ENCODE measurements at places on chromosomes 4 and X.

GRCh38 chrX:83508006-83508405, at the start of gene POU3F4:
TSS of gene POU3F4 (plus strand) at chrX:83508290. CDS start at chrX:83508325, 35 bp downstream.
- DNase-seq, result no peak

DNA sequence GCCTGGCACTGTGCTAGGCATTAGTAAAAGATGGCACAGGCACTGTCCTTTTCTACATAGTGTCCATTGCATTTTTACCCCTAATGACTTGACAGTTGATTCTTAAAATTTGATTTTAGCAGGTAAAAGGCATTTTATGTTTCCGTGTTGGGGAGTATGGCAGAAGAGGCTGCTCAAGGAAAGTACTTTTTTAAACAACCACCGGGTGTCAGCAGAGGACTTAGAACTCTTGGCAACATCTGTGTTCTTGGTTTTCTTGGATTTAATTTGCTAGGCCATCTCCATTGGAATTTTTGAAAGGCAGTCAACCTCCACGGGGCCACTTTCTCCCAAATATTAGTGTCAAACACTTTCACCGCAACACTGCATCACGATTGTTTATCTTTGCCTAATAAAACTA, 102.9 kb downstream of the TSPAN7 start:
- DNase-seq, result no peak

DNA sequence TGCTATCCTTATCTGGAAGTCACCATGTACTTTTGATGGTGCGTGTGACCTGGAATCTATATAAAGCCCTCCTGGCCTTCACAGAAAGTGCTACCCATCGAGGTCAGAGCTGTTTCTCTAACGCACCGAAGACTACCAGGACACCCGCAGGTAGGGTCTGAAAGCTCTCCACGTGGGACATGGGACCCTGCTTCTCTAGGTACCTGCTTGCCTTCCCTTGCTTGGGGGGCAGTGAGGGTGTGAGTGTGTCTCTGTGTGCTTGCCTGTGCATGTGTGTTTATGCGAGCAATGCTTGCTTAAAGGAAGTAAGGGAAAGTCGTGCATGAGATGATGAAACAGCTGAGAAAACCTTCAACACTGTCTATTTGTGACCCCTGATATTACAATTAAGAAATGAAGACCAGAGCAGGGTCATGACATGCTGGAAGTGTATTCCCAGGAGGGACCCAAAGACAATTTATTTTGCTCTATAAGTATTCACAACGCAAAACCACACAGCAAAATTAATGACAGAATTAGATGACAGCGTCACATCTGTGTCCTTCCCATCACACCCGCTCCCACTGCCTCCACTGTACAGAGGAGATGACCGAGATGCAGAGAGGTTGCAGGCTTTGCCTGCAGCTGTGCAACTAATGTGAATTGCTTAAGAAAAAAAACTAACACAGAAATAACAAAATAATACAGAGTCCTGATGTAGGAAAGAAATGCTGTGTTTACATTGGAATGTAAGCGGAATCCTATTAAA, 76.4 kb upstream of the HELT start:
- no peak for DNase-seq

- no peak for DNase-seq
Observed at GRCh38 chr4:5069901-5070300, 18.6 kb downstream of the STK32B start.

GRCh38 chrX:13898083-13898482, 81.2 kb upstream of the GPM6B start:
- DNase-seq, result no peak

DNA sequence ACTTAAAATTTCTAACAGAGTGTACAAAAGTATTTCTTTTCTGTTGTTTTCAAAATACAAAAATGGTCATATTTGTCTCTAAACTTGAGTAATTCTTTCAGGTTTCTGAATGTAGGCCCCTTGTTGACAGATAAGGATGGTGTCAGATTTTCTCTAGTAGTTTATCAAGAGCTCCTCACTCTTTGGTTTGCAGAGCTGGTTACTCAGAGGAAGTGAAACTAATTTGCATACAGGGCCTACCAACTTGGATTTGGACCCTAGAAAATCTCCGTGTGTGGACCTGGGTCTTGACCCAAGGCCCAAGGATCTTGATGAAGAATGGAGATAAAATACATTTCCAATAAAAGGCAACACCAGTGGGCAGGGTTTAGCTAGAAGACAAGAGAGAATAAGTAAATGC, 433 bp upstream of the ADH6 start:
- no peak for DNase-seq

- no peak for DNase-seq
Observed at GRCh38 chrX:44572340-44572938, 29.8 kb upstream of the FUNDC1 start.

- DNase-seq, result no peak
Observed at GRCh38 chrX:22134681-22135080, 102.6 kb downstream of the PHEX start.

DNA sequence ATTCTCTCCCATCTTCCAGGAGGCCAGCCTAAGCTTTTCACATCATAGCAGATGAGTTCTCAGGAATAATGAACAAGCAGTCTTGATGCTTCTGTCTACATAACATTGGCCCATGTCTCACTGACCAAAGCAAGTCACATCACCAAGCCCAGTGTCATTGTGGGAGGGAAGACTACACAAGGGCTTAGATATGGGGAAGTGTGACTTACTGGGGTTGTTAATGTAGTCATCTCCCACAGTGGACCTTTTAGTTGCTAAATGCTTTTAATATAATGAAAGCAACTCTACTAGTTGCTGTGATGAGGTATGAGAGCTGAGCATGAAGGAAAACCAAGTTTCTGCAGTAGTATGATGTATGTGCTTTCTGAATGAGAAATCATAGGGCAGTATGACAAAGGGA, 40.5 kb downstream of the TSPAN7 start:
- no peak for DNase-seq

- DNase-seq, result no peak
Observed at GRCh38 chr4:174496631-174497432, 25.5 kb downstream of the HPGD start.

DNA sequence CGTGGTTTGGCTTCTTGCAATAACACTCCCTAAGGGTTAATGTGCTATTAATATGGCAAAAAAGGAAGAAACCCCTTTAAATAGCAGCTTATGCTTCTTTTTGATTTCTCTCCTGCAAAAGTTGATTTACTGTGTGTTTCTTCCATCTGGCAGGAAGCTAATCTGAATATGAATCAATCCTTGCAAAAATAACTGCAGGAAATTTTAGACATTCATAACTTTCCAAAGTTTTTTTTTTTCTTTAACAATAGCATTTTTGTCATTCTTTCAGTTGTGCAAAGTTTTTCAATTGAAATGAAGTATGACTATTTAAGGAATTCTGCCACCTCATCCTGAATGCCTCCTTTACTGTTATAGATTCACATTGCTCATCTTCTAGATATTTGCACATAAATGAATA, 115.6 kb downstream of the SPANXA1 start:
- no peak for DNase-seq

GRCh38 chr4:66590488-66591215, 920.4 kb upstream of the EPHA5 start:
- DNase-seq, result no peak

DNA sequence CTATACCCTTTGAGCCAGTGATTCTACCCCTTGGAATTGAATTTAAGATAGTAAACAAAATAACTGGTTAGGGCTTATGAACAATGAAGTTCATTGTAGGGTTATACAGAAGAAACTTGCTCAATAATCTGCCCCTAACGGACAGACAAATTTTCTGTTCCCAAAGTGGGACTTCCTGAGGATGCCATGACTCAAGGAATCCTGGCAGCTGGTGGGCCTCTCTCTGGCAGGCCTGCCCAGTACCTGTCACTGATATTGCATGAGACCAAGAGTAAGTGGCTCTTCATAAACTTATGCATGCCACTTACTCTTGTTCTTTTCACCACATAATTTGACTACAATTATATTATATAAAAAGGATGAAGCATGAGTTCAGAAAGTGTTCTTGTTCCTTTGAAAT, 41.5 kb downstream of the GPRIN3 start:
- DNase-seq, result no peak

DNA sequence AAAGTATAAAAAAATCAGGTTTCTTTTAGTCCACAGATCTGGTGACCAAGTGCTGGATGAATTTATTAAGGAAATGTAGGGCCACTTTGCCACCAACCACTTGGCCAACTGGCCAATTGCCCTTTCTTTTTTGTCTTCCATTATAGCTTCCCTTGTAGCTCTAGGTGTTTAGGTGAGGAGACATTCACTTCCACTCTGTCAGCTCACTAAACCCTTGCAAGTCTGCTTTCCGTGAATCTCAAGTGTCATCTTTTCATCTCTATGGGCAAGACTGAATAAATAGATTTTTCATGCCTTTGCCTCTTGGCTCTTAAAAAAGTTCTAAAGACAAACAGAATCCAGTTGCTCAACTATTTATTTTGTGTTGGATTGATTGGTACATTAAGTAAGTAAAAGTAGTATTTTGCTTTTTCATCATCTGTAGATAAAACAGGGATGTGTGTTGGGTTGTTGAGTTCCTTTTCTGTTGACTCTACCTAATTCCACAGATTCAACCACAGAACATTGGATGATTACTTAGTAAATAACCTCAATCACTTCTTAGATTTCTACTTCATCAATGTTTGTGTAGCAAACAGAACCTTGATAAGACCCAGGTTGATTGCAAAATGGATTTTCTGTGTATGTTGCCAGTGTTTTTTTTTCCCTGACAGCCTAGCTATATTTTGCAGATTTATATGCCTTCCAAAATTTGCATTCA, 68.1 kb upstream of the GRXCR1 start:
- DNase-seq, result no peak

DNA sequence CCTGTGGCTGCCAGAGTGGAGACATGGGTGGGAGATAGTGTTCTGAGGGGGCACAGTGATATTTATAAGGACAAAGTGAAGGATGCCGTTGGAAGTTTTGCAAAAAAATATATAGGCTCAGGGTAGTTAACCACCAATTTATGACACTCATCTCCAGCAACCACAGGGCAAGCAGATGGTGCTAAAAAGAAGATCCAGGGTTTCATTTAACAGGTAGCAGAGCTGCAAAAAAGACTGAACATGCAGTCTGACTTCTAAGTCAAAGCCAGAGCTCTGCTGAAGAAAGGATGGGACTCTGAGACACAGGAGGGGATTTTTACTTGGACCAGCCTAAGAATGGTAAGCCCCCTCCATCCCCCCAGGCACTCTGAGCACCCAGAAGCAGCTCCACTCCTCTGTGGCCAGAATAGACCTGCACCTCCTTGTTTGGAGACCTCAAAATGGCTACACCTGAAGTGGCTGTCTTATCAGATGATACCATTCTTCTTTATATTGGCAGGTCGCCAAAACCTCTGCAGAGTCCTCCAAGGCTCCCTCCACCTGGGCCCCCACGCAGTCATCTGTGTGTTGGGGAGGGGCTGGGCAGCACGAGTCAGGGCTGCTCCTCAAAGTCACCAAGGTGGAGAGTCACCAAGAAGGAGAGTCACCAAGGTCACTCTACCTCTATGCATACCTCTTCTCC, 161.4 kb upstream of the FAM9B start:
- DNase-seq, result no peak

- no peak for DNase-seq
Observed at GRCh38 chr4:48244665-48245064, 25.0 kb downstream of the TEC start.

DNA sequence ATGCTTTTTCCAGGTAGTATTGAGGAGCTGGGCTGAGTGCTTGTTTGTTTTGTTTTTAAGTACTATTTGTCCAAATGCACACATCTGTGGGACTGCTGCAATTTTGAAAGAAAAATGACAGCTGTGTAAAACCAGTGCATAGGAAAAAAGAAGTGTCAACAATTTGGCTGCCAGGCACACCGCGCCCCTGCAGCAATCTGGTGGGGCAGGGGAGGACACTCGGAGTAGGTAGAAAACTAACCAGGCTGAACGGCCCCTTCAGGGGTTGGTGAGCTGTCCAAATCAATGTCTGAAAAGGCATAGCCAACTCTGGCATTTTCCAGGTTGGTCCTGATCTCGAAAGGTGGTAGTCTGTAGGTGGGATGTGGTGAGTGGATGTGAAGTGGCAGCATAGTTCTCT, 1.1 kb downstream of the LDOC1 start:
- no peak for DNase-seq
